Immature natural killer cell (primary cell): ENCODE measurements at places on chromosomes 3 and 15.

- H3K27me3 ChIP-seq: peaks cover 1% of the 10 kb centered on the region
- no peaks in the 10 kb centered on the region for H3K4me1 ChIP-seq
- H3K36me3 ChIP-seq: no peaks in the 10 kb centered on the region
- H3K27ac ChIP-seq: no peak overlapping the region
- no peak overlapping the region for H3K4me3 ChIP-seq
Measured at GRCh38 chr3:193857996-193858395, 265.0 kb downstream of the OPA1 start.

- H3K36me3 ChIP-seq: no peaks in the 10 kb centered on the region
- peak overlapping the region; percentile 95 for H3K4me3 ChIP-seq
- no peak for DNase-seq
- peaks cover 19% of the 10 kb centered on the region for H3K4me1 ChIP-seq
- peaks cover 13% of the 10 kb centered on the region for H3K27me3 ChIP-seq
Measured at GRCh38 chr3:122794483-122794778, 438 bp upstream of the SLC49A4 start.

- no peak overlapping the region for H3K4me3 ChIP-seq
- H3K27ac ChIP-seq: no peak overlapping the region
- H3K27me3 ChIP-seq: peaks cover 4% of the 10 kb centered on the region
Measured at GRCh38 chr15:94004697-94005096, 226.7 kb upstream of the MCTP2 start.

- H3K27me3 ChIP-seq: no peaks in the 10 kb centered on the region
- no peaks in the 10 kb centered on the region for H3K4me1 ChIP-seq
- H3K27ac ChIP-seq: no peak overlapping the region
- no peaks in the 10 kb centered on the region for H3K36me3 ChIP-seq
- H3K4me3 ChIP-seq: no peak overlapping the region
Measured at GRCh38 chr3:26340001-26340400, 282.6 kb upstream of the LRRC3B start.

DNA sequence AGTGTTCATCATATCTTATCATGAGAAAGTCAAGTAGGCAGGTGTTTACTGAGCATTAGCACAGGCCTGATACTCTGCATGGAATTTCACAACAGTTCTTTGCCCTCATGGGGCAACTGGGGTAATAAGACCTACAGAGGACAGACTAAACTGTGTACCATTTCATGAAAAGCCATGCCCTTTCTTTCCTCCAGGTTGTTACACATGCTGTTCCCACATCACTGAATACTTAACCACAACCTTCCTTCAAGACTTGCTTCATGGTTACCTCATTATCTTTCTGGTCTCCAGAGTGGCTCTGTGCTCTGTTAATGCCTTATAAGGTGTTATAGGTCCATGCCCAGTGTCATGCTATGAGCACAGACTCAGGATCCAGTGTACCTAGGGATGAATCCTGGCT is 28.2 kb upstream of the RSL24D1 start:
- peaks cover 63% of the 10 kb centered on the region for H3K4me1 ChIP-seq
- H3K36me3 ChIP-seq: no peaks in the 10 kb centered on the region

GRCh38 chr3:17481116-17481515 is 261.3 kb downstream of the TBC1D5 start:
- no peaks in the 10 kb centered on the region for H3K36me3 ChIP-seq
- no peak overlapping the region for H3K4me3 ChIP-seq
- no peak overlapping the region for H3K27ac ChIP-seq
- no peak for DNase-seq

DNA sequence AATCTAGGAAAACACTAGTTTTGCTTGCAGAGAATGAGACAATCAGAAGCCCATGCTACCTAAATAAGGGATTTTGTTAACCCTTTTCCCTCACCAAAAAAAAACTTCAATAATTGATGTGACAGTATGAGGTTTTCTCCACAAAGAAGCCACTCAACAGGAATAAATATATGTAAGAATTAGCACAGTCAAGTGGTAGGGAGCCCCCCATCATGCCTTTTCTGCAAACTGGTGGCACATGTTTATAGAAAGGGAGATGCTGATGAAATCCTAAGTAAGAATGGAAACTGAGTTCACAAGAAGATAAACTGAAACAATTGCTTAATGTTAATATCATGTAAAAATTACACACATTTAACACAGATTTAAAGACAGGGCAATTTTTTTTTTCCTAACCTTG is 51.0 kb downstream of the PHC3 start:
- no peak overlapping the region for H3K4me3 ChIP-seq
- no peak overlapping the region for H3K27ac ChIP-seq
- peaks cover 34% of the 10 kb centered on the region for H3K36me3 ChIP-seq
- peaks cover 3% of the 10 kb centered on the region for H3K27me3 ChIP-seq

- H3K4me3 ChIP-seq: no peak overlapping the region
- H3K36me3 ChIP-seq: no peaks in the 10 kb centered on the region
- no peaks in the 10 kb centered on the region for H3K4me1 ChIP-seq
- no peak for DNase-seq
Measured at GRCh38 chr3:38722781-38723568, 73.5 kb upstream of the SCN5A start.

DNA sequence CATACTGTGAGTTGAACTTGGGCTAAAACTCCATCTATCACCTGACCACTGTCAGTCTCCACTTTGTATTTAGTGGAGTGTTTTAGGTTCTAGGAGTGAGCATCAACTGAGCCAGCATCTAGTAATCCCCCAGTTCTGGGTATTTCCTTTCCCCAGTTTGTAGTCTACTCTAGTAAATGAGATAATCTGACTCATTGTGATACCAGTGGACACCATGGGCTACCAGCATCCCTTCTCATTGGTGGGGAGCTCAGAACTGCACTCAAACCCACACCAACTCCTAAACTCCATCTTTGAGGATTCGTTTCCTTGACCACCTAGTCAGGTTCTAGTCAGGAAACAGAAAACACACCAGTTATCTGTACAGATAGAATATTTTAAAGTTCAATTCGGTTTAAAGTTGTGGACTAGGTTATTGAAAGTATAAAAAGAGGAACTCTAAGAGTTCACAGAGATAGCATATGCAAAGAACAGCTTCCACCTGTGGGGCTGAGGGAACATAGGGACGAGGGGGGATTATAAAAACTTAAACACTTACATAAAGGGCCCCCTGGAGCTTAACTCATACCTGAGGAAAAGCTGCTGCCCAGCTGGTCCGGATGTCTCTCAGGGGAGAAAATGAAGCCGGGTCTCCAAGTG is 36.0 kb downstream of the LEO1 start:
- H3K4me1 ChIP-seq: no peaks in the 10 kb centered on the region
- no peaks in the 10 kb centered on the region for H3K27me3 ChIP-seq
- no peak overlapping the region for H3K4me3 ChIP-seq
- H3K36me3 ChIP-seq: peaks cover 23% of the 10 kb centered on the region
- H3K27ac ChIP-seq: peak overlapping the region; percentile 70
